COR-L47 (cell line): ENCODE measurements at places on chromosomes 16 and 17.

DNA sequence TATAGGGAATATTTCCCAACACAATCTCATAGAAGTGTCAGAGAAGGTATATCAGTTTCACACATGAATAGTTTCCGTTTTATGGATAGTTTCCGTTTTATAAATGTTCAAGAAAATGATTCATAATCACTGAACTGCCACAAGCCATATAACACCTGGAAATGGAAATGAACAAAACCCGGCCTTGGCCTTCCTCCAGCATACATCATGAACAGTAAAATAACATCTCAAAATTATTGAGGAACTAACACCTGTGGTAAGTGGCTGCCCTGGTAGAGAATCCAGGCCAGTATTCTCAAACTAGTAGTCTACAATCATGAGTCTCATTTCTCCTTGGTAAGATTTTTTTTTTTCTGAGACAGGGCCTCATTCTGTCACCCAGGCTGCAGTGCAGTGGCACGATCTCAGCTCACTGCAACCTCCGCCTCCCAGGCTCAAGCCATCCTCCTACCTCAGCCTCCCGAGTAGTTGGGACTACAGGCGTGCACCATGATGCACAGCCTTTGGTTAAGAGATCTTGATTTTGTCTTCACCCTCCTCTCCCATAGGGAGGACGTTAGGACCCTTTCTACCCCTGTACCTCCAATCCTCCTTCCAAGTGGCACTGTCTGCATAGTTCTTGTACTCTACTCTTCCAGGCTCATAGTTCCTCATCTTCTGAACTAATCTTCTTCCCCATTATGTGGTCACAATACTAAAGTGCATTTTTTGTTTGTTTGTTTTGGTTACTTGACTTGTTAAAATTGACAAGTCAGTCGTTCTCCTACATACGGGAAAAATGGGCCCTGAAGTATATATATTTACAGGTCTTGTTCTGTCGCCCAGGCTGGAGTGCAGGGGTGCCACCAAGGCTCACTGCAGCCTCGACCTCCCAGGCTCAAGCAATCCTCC lies 15.0 kb upstream of the RGS9 start:
- no peak for DNase-seq

- DNase-seq, result no peak
Measured at GRCh38 chr17:39629898-39630297, 3.1 kb downstream of the PPP1R1B start.

DNA sequence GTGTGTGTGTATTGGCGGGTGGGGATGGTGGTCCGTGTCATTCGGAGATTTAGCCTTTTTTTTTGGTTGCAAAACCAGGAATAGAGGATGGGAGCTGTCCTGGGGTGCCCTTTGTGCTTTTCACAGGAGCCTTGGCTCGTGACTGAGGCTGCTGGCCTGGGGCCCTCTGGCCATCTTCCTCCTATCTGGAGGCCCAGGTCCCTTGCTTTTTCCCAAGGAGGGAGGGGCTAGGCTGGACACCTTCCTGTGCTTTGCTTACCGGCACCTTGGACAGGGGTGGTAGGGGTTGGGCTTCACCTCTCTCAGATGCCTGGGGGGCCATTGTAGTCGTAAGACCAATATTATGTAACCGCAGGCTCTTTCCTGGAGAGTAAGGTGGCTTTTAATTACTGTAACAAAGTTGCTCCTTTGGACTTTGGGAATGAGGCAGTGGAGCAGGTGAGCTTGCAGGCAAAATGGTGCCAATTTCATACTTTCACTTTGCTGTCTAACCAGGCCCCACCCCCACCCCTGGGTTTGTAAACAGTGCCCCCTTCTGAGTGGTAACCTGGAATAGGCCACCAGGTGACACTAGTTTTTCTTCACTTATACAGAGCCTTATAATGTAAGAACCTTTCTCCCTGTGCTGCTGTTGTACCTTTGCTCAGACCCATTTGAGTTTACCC lies 1.2 kb downstream of the DYNLL2 start:
- peak; percentile 56 for DNase-seq

GRCh38 chr17:41625602-41626001 lies 1.2 kb upstream of the KRT17 start:
- DNase-seq, result no peak

DNA sequence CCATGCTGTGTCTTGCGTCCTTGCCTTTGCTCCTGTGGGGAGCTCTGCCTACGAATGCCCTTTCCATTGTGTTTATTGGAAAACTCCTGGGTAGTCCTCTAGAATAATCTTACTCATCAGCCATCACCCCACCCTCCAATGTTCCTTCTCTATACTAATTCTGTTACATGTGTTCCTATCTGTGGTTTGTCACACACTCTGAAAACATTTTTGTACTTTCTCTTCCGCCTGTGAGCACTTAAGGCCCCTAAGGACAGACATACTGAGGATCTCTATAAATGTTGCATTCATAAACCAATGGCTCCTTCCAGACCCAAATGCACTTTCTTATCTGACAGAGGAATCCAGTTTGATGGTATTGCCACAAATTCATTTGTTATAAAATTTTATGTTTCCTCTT lies 53.9 kb upstream of the MON1B start:
- DNase-seq, result no peak

- DNase-seq, result peak; percentile 83
Measured at GRCh38 chr16:14097182-14097959, 26.3 kb downstream of the MRTFB start.

- no peak for DNase-seq
Measured at GRCh38 chr17:4195306-4195705, 52.3 kb downstream of the CYB5D2 start.

- DNase-seq, result no peak
Measured at GRCh38 chr16:12509121-12509520, 294.6 kb downstream of the CPPED1 start.

DNA sequence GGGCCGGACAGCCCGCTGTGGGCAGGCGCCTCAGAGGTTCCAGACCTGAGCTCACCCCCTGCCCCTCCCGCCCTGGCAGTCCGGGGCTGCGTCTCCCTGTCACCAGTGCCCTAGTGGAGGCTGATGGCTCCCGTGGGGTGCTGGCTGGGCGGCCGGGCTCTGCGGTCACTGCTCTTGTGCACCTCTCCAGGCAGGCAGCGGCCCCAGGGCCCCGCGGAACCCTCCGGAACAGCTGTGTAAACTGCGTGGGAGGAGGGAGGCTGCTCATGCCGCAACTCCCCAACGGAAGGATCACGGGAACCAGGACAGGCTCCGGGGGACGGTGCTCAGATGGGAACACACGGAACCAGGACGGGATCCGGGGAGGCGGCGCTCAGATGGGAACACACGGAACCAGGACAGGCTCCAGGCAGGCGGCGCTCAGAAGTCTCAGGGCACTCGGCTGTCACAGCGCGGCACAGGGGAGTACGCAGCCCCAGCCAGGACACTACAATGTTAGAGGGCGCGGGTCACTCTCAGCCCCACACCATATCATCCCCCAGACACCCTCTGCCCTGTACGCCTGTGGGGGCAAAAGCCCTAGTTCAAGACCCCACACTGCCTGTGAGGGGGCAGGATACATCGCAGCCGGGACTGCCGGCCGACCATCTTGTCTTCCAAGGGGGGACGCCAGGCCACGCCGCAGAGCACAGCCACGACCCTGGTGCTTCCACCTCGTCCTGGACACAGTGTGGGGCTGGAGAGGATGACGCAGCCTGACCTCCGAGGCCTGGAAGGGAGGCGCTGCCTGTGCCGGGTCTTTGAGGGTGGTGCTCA lies 74.0 kb upstream of the GNG13 start:
- DNase-seq, result no peak

DNA sequence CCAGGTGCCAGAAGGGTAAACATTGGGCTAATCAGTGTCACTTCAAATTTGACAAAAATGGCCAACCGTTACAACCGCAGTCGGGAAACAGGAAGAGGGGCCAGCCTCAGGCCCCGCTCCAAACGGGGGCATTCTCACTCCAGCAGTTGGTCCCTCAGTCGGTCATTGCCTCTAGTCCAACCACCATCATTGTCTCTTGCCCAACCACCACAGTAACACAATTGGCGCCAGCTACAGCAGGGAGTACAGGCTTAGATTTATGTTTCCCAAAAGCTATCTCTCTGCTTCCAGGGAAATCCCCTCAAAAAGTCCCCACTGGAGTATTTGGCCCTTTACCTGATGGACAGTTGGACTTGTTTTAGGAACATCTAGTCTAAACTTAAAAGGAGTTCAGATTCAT lies 20.3 kb downstream of the ALOX15B start:
- DNase-seq, result no peak

DNA sequence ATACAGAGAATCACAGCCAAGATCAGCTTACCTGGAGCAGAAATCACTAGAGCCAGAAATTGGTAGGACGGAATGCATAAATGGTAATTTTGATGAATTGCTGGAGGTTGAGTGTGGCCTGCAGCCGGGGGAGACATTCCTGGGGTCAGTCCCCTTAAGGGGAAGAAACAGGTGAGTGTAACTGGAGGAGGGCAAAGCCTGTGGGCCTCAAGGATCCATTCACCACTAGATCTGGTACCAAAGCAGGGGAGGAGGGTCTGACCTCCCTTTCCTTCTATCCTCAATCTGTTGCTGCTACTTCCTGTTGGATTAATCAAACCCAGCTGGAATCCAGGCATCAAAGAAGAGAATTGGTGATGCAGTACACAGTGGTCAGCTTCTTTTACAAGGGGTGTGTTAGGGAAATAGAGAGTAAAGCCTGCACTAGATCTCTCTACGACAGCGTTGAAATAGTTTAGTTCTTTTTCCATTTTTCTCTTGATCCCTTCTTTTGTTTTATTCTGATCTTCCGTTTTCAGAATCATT lies 8.6 kb upstream of the ABCA9 start:
- DNase-seq, result no peak

GRCh38 chr17:77211681-77212080 lies 70.9 kb downstream of the SEC14L1 start:
- no peak for DNase-seq

- DNase-seq, result no peak
Measured at GRCh38 chr16:57462978-57463362, 491 bp downstream of the POLR2C start.

GRCh38 chr17:80498242-80498919 lies 22.0 kb upstream of the NPTX1 start:
- DNase-seq, result no peak

GRCh38 chr17:49597436-49597835 lies 21.8 kb downstream of the NXPH3 start:
- no peak for DNase-seq

GRCh38 chr16:11586378-11586855 lies 302 bp downstream of the LITAF start:
- DNase-seq, result no peak

DNA sequence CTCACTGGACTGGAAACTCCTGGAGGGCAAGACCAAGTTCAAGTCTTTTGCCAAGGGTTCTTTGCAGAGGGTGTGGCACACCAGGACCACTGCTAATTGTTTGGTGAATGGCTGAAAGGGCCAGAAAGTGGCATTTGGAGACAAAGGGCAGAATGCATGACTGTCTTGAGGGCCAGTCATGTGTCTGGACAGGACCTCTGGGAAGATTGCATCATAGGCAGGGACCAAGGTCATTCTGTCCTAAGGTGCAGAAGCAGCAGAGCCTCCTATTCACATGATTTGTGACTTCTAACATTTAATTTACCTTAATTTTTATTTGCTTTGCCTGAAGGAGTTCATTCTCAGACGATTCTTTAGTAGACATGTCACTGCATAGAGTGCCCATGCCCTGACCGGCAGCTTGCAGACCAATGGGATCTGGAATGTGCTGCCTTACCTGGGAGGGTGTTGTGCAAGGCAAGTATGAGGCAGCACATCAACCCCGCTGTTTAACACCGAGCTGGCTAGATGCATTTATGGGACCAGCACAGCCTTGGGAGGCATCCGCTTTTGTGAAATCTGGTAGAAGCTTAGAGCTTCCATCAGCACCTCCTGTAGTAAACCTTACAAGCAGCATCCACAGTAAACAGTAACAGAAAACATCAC lies 62.3 kb upstream of the MAF start:
- DNase-seq, result no peak

DNA sequence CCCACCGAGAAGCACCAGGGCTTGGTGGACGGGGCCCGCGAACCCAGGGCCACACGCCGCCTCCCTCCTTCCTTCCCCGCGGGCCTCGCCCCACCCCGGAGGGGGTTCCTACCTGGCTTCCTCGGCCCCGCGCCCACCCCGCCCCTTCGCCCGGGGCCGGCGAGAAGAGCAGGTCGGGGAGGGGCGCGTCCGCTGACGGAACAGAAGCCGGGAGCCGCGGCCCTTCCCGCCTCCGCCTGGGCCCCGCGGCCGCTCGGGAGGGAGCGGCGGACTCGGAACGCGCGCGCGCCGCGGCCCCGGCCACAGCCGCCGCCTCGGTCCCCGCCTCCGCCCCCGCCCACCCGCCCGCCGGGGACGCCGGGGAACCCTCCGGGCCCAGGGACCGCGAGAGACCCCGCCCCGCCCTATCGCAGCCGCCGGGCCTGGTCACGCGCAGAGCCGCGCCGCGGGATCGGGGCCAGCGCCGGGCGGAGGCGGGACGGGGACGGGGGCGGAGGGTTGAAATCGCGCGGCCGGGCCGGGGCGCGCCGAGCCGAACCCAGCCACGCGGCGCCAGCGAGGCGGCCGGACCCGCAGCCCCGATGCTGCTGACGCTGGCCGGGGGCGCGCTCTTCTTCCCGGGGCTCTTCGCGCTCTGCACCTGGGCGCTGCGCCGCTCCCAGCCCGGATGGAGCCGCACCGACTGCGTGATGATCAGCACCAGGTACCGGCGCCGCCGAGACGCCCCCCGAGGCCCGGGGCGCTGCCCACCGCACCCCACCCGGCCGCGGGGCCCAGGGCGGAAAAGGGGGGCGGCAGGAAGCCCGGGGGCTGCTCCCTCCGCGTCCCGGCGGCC lies at the start of gene TLCD3A:
Gene TLCD3A, plus strand, starts transcription at position 530 of the 835 bp plus-strand sequence. Its CDS starts 52 bp downstream, at position 582.
- DNase-seq, result peak; percentile 29

GRCh38 chr16:50530277-50531236 lies 17.6 kb upstream of the NKD1 start:
- no peak for DNase-seq

DNA sequence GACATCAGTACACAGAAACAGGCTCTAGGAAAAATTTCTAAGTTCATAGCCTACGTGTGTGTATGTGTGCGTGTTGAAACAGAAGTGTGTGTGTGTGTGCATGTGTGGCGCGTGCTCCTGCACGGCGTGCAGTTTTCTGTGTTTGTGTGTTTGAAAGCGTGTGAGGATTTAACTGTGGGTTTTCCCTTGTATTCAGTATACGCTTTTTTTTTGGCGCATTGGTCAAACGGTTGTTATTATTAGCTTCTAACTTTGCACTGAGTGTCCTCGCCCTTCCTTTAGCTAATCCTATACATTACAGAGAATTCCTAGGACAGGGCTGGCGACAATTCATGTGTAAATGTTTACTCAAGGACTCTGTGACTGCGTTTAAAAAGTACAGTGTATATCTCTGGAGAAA lies 23.0 kb downstream of the TMC6 start:
- DNase-seq, result no peak

GRCh38 chr16:1620391-1620790 lies 8.2 kb downstream of the CRAMP1 start:
- DNase-seq, result no peak

DNA sequence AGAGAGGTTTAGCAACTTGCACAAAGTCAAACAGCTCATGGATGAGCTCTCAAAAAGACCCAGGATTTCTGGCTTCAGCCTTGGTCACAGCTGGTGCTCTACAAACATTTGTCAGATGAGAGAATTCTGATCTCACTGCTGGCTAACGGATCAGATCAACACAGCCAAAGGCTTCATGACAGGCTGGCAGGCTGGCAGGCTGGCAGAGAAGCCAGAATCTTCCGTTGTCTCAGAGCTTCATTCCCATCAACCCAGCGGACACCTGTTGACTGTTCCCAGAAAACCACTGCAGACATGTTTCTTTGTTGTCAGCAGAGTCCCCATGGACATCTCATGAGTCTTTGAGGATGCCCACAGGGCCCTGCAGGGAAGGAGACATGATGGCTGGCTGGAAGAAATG lies 303.8 kb upstream of the ASIC2 start:
- DNase-seq, result no peak
